Ascending aorta (tissue), 2 donors: ENCODE measurements at places on chromosomes 3 and 15. TPM values are rescaled to one million over a fixed set of nuclear protein-coding genes. Genes with fewer than 3 reads are reported as not detected.

DNA sequence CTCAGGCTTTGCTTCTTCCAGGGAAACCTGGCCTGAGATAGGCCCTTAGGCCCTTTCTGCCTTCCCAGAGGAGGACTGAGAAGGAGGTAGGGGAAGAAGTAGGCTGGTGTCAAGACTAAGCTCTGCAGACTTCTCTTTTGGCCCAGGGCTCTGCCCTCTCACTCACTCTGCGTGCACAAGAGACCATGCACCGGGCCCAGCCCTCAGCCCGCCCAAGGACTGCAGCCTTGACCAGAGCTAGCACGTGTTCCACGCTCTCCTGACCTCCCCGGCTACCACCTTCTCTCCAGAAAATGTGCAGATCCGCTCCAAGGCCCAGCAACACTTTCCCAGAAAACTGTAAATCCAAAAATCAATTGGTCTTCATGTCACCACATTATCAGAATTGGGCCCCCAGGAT, 59.8 kb downstream of the SEMA5B start:
- H3K4me3 ChIP-seq: no peak overlapping the region
- no peaks in the 10 kb centered on the region for H3K36me3 ChIP-seq
- H3K4me1 ChIP-seq: peaks cover 20% of the 10 kb centered on the region
- DNase-seq: no peak
- H3K27me3 ChIP-seq: no peaks in the 10 kb centered on the region

DNA sequence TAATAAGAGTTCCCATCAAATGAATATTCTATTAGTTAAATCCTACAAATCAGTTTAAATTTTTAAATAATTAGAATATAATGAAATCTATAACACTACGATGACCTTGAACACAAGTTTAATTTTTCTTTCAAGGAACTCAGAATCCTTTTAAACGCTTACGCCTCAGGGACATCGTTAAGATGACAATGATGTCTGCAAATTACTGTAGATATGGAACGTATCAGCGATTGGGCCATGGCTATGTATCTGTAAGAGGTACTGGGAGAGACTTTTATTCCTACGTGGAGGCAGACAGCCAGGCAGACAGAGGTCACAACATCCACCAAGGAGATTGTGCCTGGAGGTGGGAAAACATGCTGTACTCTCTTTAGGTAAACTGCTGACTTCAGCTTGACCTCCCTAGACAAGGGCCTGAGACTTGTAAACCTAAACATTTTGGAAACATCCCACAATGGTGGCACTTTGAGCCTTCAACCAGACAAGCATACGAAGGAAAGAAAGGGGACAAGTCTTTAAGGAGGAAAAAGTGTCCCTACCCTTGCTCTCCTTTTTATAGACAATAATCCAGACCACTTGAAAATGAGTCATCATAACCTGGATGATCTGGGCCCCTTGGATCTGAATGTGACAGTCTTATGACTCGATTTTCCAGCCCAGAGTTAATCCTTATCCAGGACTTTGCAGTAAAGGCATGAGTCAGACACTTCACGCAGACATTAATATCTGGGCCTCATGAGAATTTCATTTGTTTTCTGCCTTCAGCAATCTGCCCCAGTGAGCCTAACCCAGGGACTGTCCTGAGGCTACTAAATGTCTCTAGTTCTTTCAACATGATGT, 6.8 kb upstream of the LDHAL6B start:
- H3K27ac ChIP-seq: no peak overlapping the region
- H3K27me3 ChIP-seq: no peaks in the 10 kb centered on the region
- no peaks in the 10 kb centered on the region for H3K4me1 ChIP-seq
- DNase-seq: no peak
- H3K36me3 ChIP-seq: peaks cover 53% of the 10 kb centered on the region
- H3K4me3 ChIP-seq: no peak overlapping the region

GRCh38 chr3:57952208-57952631, 56.0 kb upstream of the FLNB start:
- peaks cover 29% of the 10 kb centered on the region for H3K4me1 ChIP-seq
- peak overlapping the region; percentile 93 for H3K27ac ChIP-seq
- no peaks in the 10 kb centered on the region for H3K27me3 ChIP-seq
- no peak overlapping the region for H3K4me3 ChIP-seq

DNA sequence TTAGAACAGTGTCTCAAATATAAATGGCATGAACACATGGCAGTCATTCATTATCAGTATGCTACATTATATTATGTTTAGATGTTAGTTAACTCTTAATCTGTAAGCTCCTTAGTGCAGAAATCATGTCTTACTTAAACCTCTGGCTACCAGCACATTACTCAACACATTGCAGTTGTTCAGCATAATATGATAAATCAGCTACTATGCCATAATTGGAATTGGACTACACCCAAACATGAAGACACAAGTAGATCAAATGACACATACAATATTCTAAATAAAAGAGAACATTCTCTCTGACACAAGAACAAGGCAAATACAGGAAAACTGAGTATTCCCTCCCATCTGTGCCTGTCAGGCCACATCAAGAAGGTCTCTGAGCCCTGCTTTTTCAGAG, 116.1 kb downstream of the PCCB start:
- no peak overlapping the region for H3K4me3 ChIP-seq
- H3K27me3 ChIP-seq: no peaks in the 10 kb centered on the region
- peaks cover 19% of the 10 kb centered on the region for H3K36me3 ChIP-seq
- H3K4me1 ChIP-seq: no peaks in the 10 kb centered on the region
- no peak overlapping the region for H3K27ac ChIP-seq

- no peak overlapping the region for H3K27ac ChIP-seq
- H3K4me1 ChIP-seq: no peaks in the 10 kb centered on the region
- no peak overlapping the region for H3K4me3 ChIP-seq
- no peaks in the 10 kb centered on the region for H3K36me3 ChIP-seq
- H3K27me3 ChIP-seq: no peaks in the 10 kb centered on the region
Observed at GRCh38 chr15:48040166-48040817, 80.5 kb upstream of the SLC24A5 start.

The CAMK1 gene
- 82.9 TPM for total RNA-seq

The HEMK1 gene
- total RNA-seq: 13.1 TPM

The NMNAT3 gene
- total RNA-seq: 1.2 TPM
